Uterine smooth muscle cell (primary cell): ENCODE measurements at places on chromosomes 3 and 15. TPM values are rescaled to one million over a fixed set of nuclear protein-coding genes. Genes with fewer than 3 reads are reported as not detected.

The OR5K2 gene
- not detected in 2 replicates for total RNA-seq

The IQCF5 gene
- total RNA-seq, result not detected in 2 replicates

The LCMT2 gene
- 11.2 and 13.2 TPM in 2 replicates for total RNA-seq

The PCOLCE2 gene
- 16.6 and 25.4 TPM in 2 replicates for total RNA-seq

The FBXL2 gene
- total RNA-seq, result 19.4 and 29.0 TPM in 2 replicates
